DMS79 (cell line): ENCODE measurements at places on chromosomes 7 and 10.

DNA sequence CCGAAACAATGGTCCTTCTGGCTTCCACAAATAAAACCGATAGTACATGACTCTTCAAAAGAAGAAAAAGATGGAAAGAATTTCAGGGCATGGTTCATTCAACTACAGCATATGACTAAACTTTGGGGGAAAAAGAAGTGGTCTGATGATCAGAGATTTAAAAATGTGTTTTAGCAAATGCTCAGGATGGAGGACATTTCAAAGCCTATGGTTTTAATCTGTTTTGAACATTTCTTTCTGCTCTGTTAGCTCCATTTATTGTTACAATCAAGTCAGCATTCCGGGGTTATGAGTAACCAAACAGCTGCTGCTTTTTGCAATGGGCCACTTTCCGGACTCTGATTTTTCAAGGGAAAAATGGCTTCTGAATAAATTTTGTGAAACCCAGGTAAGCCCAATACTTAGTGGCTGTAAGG, 142.4 kb downstream of the CUBN start:
- no peak for DNase-seq

DNA sequence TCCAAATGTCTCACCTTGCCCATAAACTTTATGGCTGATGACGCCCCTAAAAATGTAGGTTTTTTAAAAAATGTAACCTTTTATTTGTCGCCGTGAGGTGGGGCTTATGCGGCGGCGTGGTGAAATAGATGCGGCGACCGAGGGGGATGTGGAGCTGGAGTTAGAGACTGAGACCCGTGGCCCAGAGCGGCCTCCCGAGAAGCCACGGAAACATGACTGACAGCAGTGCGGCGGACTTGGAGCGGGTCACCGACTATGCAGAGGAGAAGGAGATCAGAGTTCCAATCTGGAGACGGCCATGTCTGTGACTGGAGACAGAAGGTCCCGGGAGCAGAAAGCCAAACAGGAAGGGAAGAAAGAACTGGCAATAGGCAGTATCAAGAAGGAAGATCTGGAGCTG, 46.5 kb downstream of the C7orf33 start:
- no peak for DNase-seq

DNA sequence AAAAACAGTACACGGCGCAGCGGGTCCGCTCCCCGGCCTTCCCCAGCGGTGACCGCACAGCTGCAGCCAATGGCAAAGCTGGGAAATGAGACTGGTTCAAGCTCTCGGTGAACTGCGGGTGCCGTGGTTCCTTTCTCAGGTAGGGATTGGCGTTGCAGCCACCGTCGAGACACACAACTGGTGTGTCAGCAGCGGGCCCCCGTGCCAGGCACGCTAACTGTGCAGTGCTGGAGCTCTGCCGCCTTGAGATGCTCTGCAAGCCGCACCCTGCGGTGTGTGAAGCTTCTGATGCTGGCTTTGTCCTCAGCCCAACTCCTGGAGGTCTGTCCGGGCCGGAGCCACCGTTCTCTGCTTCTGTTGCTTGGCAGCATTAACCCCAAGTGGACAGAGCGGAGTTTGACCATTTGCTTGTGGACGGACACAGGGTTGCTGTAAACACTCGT, 20.6 kb upstream of the NKX6-2 start:
- DNase-seq = no peak

DNA sequence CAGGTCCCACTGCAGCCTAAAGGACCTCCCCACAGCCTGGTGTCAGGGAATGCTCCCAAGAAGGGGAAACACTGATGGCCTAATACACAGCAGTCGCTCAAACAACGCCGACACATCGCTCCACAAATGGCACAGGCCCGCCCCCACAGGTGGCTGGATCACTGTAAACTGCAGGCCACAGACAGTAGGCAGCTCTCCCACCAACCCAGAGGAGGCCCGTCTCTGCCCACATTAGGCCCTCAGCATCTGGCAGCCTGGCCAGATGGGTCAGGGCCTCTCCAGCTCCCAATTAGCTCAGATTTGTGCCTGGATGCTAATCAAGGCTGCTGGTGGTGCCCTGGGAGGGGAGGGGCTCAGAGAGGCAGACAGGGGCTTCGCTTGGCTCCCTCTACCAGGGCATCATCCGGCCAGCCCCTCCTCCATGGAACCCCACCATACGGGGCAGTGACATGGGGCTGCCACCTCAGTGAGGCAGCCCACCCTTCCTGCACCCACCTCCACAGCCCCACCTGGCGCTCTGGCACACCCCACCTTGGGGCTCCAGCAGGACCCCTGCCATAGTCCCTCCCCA, 42.7 kb downstream of the CAMK2B start:
- no peak for DNase-seq
